ENCODE measurements at places on chromosomes 1 and 21.

GRCh38 chr1:206768472-206769303 is 1.9 kb upstream of the IL19 start:
- no peak for DNase-seq

- no peak for DNase-seq
Measured at GRCh38 chr1:88935522-88936222, 44.3 kb upstream of the GTF2B start.

DNA sequence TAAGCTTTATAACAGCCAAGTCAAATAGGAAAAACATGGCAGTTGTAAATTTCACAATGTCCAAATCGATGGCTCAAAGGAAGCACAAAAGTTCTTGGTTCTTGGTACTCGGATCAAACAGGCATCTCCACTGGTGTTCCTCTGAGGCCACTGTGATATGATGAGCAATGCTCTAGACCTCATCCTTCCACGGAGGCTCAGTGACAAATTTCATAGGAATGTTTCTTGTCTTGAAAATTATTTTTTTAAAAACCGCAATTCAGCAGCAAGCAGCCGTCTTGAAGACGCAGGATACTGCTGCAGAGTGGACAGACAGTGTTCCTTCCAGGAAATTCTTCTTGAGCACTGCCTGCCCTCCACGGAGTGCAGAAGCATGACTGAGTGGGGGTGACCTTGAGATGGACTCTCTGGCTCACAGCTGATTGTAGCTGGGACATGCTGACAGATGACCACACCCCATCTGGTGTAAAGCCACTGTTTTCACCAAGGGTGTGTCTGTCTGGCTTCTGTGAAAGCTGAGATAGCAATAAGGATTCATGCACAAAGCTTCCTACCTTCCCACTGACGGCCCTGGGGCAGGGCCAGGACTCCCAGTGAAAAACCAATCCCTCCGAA is 61.9 kb downstream of the TIAM1 start:
- no peak for DNase-seq

DNA sequence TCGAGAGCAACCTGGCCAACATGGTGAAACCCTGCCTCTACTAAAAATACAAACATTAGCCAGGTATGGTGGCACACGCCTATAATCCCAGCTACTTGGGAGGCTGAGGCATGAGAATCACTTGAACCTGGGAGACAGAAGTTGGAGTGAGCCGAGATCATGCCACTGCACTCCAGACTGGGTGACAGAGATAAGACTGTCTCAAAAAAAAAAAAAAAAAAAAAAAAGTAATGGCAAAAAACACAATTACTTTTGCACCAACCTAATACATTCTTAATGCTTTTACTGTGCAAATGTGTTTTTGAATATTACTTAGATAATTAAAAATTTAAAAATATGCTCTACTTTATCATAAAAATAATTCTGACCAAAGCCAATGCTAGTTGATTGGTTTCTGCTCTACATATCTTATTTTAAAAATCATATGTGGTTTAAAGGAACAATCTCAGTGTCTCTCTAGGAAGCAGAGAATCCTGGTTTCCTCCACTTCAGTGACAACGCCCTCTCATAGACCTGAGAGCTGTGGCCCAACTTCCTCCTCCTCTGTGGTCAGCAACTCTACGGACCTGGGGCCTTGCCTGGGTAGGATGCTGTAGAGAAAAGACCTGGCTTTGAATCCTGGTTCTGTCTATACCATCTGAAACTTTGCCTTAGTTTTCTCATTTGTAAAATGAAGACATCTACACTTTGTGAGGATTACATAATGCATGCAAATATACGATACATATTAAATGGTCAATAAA is 64.7 kb downstream of the TGFBR3 start:
- no peak for DNase-seq

GRCh38 chr1:215669806-215670491 is 102.8 kb downstream of the KCTD3 start:
- no peak for DNase-seq

DNA sequence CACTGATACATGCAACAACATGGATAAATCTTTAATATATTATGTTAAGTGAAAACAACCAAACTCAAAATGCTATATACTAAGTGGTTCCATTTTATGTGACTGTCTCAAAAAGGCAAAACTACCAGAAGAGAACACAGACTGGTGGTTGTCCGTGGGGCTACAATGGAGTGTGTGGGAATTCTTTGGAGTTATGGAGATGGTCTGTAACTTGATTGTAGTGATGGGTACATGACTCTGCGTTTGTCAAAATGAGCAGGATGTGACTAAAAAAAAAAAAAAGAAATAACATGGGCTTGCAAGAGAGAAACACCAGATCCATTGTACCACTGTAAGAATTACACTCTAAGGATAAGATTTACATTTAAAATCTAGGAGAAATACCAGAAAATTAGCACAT is 52.2 kb upstream of the KIAA1614 start:
- no peak for DNase-seq

- DNase-seq, result peak; percentile 38
Measured at GRCh38 chr1:226602186-226603021, 53.8 kb downstream of the STUM start.

DNA sequence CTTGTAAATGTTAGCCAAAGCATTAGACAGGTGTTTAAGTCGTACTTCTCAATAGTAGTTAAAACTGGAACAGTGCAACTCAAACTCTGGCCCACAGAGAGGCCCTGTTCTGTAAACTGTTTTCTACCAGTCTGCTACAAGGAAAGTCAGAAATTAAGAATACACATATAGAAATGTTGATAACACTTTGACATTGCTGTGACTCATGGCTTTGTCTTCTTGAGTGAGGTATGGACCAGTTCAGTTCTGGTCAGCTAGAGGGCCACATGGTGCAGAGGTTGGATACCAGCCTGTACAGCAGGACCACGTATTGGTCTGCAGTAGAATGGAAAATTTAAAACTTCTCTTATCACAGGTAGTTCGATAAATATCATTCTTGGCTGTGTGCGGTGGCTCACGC is 22.3 kb downstream of the ZBTB8B start:
- no peak for DNase-seq

DNA sequence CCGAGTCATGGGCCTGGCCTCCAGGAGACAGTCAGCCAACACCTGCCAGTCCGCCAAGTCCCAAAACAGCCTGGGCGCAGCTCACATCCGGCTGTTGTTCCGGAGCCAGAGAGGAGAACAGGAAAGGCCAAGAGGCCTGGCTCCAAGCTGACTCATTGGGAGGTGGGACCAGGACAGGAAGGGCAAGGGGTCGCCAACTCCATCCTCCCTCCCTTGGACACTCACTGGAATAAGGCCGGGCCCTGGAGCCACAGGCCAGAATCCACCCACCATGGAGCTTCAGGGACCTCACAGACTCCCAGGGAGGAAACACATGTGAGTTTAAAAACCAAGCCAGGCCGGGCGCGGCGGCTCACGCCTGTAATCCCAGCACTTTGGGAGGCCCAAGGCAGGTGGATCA is 25.1 kb upstream of the CLIC4 start:
- DNase-seq, result peak; percentile 49

DNA sequence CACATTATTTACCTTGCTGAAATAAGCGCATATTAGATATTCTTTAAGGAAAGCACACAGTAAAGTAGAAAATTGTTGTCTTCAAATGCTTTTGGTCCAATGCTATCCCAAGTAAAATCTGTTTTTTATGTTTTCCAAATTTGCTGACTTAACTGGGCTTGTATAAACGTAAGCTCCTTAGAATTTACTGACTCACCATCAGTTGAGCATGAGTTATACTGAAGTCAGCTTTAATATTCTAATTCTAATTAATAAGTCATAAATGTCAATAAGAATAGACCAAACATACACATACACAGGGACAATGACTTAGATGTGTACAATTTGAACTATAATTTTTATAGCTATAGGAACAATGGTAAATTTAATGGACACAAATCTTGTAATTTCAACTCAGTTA is 319.2 kb downstream of the TPR start:
- no peak for DNase-seq

DNA sequence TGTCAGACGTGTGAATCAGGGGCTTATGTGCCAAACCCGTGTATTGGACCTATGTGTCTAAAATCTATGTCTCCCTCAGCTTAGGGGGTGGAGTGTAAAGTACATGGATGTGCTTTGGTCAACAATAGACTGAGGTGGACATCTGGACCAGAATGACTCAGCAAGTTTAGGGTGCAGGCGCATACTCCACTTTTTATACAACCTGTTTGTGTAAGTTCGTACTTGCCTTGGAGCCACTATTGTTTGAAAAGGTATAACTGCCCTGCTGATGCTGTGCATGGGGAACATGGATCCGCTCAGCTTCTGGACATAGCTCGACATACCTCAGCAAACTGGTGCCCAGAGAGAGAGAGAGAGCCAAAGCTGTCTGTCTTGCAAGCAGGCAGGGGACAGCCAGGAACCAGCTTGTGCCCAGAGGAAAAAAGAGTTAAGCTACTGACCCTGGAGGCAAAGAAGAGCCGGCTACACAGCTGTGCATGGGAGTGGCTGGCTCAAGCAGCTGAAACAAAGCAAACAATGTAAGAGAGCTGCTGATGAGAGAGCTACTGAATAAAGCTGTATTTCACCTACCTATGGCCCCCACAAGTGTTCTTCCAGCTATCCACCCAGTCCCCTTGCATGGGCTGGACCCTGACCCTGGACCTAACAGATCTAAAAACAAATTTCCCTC is 41.2 kb downstream of the GJA5 start:
- DNase-seq, result no peak
